ENCODE measurements at places on chromosomes 6 and 20.

GRCh38 chr6:46453216-46453615 lies 38.0 kb downstream of the RCAN2 start:
- DNase-seq: no peak

- no peak for DNase-seq
These were observed 103.6 kb upstream of the KCNK16 start for GRCh38 chr6:39426073-39426456.

- no peak for DNase-seq
These were observed 1.5 kb downstream of the FAM135A start for GRCh38 chr6:70414813-70415212.

DNA sequence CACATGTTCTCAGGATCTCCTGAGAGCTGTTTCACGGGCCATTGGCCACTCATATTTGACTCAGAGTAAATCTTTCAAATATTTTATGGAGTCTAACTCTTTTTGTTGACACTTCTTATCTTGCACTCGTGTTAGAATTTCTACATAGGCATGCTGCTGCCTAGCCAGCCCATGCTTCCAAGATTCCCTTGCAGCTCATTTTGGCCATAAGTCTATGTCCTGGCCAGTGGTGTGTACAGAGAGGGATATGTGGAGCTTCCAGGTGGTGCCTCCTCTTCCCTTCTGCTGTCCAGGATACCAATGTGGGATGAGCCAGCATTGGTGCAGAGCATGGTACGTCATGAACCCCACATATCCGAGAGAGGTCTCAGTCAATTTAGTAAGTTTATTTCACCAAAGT lies 522.6 kb downstream of the QKI start:
- DNase-seq: no peak

DNA sequence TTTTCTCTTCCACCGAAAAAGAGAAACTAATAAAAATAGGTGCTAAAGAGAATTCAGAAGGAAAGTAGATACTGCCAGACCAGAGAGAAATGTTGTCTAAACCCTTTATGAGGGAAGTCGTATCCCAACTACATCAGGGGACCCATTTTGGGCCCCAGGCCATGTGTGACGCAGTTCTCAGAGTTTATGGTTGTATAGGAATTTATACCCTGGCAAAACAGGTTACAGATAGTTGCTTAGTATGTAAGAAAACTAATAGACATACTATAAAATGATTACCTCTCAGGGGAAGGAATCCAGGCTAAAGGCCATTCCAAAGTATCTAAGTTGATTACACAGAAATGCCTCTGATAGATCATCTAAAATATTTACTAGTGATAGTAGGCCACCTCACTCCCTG lies 28.6 kb upstream of the SLC52A3 start:
- DNase-seq: no peak

DNA sequence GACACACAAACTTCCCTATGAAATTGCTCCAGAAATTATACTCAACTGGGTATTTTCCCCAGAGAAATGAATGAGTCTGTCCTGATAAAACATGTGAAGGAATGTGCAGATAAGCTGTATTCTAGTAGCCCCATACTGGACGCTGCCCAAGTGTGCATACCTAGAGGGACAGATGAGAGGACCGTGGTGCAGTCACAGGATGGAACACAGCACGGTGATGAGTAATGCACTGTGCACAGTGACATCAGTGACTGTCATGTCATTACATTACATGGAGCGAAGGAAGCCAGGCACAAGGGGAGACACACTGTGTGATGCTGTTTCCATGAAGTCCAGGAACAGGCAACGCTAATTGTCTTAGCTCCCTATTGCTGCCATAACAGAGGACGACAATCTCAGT lies 155.5 kb downstream of the CDH4 start:
- no peak for DNase-seq

DNA sequence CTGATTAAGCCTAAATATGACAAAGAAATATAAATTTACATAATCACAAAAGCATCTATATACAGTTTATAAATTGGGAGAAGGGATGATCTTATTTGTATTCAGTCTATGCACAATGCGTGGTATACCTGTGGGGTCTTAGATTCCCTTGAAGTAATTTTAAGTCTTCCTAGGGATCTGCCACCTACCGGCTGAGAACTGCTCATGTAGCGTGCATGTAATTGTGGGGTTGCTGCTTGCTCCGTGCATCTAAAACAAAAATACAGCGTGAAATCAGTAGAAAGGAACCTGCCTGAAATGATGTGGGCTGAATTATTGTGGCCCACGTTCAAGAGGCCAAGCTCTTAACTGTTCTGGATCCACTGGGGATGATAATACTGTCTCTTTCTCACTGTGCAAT lies 187.3 kb downstream of the MBOAT1 start:
- no peak for DNase-seq

- DNase-seq: no peak
These were observed 101.2 kb downstream of the MKKS start for GRCh38 chr20:10332656-10333415.

DNA sequence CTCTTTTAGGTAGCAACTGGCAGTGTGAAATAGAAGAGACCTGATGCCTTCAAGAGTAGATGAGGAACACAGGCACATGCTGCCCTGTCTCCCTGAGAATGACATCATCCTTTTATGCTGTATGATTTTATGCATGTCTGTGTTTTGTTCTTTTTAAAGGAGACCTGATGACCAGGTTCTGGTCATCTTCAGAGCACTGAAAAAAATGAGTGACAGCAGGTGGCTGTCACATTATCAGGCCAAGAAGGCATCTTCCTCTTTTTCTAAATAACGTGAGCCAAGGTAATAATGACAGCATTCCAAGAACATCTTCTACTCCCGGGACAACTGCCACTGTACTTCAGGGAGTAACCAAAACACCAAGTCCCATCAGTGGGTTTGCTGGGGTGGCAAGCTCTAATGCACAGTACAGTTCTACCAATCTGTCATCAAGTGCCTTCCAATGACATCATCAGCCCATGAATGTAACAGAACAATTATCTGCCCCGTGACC lies 28.9 kb downstream of the CNKSR3 start:
- DNase-seq: no peak

DNA sequence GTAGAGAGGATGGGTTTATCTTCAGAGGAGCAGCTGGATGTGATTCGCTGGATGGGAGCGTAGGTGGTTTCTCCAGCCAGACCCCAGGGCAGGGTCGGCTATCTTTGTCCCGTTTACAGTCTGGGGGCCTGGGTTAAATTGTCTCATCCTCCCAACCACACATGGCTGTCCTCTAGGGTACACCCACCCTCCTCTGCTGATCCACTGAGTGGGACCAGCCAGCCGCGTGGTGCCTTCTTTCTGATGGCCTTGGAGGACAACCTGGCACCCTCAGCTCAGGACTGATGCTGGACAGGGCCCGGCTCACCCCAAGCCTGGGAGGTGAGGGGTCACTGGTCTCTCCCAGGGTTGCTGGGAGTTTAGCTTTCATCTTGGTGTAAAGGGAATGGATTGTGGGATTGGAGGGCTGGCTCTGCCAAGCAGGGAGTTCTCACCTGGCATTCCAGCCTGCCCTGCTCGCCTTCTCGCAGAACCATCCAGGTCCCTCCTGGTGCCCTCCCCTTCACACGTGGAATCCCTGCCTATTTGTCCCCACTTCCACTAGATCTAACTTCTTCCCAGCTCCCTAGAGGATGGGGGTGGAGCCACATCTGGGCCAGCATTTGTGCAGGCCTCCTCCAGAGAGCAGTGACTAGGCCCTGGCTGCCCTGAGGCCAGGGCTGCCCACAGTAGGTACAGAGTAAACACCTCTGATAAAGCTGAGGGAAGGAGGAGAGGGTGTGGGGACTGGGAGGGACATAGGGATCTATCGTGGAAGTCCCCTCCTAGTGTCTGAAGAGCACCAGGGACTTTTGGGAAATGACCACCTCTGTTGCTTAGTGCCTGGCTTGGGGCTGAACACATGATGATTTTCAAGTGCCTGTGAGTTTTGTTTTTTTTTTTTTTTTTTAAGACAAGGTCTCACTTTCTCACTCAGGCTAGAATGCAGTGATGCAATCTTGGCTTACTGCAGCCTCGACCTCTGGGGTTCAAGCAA lies 1.6 kb downstream of the ITPR3 start:
- no peak for DNase-seq

DNA sequence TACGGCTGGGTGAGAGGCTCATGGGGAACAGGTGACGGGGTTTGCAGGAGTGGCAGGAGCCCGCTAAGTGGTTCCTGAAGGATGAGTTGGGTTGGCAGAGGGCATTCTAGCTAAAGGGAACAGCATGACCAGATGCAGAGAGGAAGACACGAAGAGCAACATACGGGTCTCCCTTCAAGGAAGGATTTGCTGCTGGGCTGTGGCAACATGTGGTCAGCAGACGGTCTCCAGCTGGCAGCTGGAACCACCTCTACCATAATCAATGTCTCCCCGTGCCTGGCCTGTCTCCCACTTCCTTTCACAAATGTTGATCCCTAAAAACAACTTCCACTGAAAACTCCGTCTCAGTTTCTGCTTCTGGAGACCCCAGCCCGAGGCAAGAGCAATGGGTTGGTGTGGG lies 80.6 kb upstream of the SULF2 start:
- DNase-seq: no peak
